ENCODE measurements at places on chromosomes 3 and 15.

DNA sequence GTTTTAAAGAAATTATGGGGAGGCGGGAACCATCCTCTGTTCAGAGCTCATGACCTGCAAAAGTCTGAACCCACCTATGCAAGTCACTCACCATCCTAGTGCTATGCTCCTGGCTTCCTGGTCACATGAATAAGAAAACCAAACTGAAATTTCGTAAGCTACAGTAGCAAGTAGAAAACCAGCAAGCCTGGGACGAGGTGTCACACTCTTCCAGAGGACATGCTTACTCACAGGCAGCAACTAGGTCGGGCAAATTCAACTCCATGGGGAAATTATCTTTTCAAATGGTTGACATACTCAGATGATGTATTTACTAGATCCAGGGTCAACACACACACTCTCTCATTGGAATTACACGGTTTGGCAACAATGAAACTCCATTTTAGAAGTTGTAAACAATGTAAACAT lies 31.3 kb downstream of the LDHAL6B start:
- no peak for DNase-seq

DNA sequence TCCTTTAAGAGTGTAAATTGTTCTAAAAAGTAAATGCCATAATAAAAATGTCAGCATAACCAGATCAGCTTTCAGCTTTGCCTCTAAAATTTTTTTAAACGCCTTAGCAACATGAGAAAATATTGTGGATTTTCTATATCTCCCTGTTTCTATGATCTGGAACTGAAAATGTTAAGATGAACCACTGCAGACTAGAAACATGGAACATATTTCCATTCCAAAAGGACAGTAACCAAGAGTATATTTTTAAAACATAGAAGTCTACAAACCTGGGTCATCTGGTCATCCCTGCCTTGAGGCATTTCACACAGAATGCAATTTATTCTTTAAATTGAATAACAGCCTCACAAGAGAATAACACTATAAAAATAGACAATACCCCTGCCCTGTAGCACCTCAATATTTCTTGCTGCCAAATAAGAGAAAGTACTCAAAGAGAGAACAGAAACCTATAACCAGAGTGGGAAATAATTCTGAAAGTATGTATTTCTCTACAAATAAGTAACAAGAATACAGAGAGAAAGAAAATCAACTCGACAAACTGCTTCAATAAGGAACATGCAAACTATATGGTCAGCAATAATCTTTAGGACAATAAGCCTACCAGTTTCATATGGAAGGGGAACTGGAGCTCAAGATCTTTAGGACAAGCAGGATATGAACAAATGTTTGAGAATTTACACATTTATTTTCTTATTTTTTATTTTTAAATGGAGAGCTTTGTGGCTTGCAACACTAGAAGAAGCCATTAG lies 949.0 kb downstream of the EPHA3 start:
- no peak for DNase-seq

- DNase-seq, result no peak
Observed at GRCh38 chr15:53260647-53261046, 470.5 kb upstream of the ONECUT1 start.

DNA sequence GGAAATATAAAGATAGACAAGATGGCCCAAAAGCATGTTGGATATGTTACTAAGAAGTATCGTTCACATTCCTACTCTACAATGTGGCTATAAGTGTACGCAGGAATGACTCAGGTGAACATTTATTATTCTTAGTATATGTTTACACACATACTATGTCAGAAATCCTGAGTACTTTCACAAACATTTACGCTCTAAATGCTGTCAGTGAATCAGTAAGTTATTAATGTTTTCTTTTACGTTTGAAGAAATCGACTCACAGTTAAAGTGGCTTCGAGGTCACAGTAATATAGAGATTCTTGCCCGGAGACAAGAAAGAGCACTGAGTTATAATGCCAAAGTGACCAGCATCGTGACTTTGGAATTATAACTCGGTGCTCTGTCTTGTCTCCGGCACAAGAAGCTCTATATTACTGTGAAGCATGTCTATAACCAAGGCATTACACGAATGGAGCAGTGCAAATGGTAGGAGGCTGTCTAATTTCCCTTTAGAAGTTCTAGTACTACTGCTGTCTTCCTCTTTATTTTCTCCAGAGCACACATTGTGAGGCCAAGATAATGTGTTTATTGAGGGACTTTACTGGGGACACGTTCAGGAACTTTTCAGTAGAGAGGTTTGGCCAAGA lies 61.8 kb upstream of the P3H2 start:
- no peak for DNase-seq

DNA sequence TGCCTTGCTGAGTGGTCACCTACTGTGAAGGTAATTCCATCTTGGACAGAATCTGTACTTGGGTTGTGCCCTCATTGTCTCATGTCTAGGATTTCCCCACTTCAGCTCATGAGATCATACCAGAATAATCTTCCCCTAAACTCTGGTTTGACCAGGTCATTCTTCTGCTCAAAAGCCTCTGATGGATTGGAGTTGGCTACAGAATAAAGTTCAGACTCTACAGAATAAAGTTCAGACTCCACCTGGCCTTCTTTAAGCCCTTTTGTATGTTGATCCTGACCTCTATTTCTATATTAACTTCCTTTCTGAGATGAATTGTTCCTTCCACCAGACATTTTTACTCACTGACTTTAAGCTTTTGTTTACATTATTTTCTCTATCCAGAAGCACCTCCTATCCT lies 6.4 kb upstream of the GLCE start:
- DNase-seq, result no peak

DNA sequence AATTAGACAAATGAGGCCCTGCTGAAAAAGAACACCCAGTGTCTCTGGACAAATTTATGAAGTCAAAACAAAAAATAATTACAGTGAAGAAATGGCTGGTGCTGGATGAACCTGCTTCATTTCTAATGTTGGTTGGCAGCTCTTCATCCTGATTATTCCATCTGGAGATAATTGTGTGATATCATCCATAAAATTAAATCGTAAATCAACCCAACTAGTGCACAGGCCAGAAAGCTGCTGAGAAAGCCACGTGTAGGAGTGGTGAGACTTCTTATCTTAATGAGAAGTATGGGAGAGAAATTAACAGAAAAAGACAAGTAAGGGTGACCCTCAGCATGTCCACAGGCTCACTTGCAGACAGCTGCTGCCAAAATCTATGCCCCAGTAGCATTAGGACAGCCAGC lies 465.2 kb upstream of the TGFBR2 start:
- DNase-seq, result no peak

- DNase-seq, result no peak
Observed at GRCh38 chr15:41550066-41550775, 6.2 kb upstream of the RPAP1 start.

DNA sequence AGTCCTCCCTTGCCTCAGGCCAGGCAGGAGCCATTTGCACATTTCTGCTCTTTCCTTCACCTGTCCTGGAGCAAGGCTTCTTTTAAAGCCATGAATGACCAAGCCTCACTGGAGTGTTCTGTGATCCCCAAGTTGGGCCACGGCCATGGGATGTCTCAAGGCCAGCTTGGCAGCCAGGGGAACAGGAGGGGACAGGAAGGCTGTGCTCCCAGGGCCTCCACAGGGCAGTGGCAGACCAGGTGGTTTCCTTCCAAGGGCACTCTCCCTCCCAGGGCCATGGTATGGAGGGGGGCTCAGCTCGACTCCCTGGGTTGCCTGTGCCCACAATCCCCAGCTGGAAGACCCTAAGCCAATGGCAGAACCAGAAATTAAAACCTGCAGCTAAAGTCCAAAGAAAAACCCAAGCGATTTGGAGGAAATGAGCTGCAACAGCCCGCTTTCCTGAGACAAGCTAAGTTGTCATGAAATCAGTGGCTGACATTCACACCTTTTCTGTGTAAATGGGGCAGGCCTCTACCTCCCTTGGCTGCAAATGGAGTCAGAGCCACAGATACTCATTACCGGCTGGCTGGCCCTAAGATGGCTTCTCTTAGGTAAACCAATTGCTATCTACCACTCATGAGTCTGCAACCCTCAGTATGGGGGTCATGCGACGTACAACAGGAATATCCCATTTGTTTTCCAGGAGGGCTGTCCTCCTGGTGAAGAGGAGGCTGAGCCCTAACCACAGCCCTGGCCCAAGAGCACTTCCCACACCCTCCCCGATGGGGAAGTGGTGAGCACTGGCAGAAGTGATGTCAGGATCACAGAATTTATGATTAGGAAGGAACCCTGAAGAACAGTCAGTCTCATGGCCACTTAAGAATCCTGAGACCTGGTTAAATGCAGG lies 83.3 kb downstream of the SNRK start:
- DNase-seq, result no peak

- no peak for DNase-seq
Observed at GRCh38 chr15:92921215-92922131, 21.3 kb downstream of the CHD2 start.

DNA sequence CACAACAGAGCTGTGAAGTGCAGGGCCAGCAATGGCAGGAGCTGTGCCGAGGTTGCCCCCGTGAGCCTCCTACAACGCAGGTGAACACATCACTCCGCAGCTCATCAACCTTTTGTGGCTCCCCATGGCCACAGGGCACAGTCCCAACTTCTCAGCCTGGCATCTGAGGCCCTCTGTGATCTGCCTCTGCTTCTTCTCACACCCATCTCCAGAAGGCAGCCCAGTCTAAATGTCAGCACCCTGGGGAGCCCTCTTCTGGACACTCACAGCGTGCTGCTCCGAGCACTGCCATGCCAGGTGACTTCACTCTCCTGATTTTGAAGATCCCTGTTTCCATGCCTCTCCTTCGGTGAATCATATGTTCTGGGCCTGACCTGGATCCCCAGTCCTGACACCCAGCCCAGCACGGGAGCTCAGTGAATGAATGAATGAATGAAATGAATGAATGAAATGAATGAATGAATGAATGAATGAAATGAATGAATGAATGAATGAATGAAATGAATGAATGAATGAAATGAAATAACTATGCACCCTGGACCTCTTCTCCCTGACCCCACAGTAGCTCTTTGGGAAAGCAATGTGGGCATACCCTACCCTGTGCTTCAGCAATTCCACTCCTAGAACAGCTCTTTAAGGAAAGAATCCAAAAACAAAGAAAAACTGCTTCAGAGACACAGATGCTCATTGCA lies 17.9 kb upstream of the SKIC8 start:
- no peak for DNase-seq

Measured in iPS DF 19.7 (cell line).